ENCODE measurements at places on chromosomes 4 and X.

DNA sequence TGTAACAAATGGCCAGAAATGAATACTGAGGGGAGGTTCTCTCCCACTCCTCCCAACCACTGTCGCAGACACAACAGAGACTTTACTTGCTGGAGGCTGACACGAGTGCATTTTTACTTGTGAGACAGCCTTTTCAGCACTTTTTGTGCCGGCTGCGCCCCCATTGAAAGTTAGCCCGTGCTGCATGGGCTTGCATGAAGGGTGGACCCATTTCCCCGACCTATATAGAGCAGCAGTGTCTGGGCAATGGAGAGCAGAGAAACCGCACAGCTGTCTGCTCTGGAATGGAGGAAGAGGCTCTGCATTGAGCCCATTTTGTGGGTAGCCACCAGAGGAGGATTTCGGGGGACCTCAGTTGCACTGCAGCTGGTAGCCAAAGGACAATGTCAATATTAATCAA, 208.8 kb downstream of the UGT8 start:
- no peak for DNase-seq

DNA sequence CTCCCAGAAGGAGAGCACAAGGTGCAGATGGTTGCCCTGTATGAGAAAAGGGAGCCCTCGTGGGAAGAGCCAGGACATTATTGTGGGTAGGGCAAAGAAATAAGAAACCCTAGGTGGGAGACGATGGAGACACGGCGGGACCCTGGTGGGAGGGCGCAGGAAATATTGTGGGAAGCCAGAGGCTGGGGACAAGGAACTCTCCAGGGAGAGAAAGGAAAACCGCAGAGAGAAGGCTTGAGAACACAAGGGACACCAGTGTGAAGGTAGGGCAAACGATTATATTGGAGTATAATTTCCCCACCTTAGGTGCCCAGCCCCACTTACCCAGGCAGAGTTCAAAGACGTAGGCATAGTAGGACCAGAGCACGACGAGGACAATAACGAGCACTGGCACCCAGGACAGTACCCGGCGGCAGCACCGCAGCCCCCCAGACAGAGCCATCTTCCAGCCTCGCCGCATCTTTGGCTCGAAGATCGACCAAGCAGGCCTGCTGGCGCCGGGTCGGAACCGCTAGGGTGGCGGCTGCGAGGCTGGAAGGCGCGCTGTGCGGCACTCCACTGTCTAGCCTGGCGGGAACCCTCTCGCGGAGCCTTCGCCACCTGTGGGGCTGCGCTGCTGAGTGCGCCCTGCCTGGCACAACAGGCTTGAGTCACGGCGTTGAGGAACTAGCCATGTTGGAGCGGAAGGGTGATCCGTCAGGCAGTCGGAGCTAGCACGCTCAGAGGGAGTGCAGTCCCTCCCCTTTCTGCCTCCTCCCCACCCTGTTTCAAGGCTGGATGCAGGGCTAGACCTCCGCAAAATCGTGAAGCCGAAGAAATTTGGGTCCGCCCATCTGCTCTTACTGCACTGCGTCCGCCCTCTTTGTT, at the start of gene ZDHHC15:
Gene ZDHHC15 (minus strand): TSS at position 473 of the 867 bp plus-strand sequence. CDS start 13 bp downstream, at position 460.
- DNase-seq = no peak

GRCh38 chrX:123513585-123514278, 219.1 kb downstream of the THOC2 start:
- DNase-seq = no peak

GRCh38 chrX:152520653-152521052, 69.5 kb upstream of the GABRA3 start:
- DNase-seq = no peak
